ENCODE measurements at places on chromosomes 12 and 14.
A peak's percentile ranks its signal among the peaks of the same experiment; 100 is the strongest.

DNA sequence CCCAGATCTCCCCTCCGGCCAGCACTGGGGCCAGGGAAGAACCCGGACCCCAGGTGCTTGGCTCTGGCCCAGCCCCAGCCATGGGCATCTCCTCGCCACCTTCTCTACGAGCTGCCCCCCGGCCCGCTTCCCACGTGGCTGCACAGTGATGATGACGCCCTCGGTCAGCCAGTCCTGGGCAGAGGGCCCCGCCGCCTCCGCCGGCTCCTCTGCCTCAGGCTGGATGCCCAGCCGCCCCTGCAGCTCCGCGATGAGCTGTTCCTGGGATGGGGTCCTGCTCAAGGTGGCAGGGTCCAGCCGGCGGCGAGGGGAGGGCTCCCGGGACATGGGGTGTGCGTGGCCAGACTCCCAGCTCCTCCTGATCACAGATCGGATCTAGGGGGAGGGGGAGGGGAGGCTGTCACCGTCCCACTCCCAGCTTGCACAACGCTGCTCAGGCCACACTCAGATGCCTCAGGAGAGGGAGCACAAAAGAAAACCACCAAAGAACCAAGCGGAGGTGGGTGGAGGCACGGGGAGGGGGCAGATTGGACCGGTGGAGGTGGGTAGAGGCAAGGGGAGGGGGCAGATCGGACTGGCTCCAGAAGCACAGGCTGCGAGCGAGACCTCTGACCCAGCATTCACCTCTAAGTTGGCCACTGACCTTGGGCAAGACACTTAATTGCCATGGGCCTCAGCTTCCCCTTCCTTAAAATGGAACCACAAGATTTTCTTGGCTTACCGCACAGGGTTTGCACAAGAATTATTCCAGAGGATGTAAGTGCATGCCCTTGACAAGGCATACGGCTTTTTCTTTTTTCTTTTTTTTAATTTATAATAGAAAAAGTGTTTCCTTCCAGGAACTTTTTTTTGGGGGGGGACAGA, 16.1 kb upstream of the RPLP0 start:
- DNase-seq = no peak

DNA sequence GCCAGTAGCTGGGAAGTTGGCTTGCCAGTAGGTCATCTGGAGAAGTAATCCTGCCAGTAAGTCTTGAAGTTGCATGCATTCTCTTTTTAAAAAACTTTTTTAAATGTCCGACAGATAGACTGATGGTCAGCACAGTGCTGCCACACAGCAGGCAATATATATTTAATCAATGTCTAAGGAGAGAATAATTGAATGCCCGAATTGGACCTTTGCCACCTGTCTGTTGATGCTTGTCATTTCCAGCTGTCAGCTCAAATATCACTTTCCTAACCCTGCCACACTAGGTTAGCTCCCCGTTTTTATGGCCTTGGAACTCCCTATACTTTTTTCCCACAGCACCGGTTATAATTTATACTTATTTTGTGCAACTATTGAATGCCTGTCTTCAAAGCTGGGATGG, 2.1 kb upstream of the SLC15A4 start:
- no peak for DNase-seq

- no peak for DNase-seq
These were observed 893.3 kb upstream of the MDGA2 start for GRCh38 chr14:48568688-48569087.

- no peak for DNase-seq
These were observed 3.6 kb downstream of the COQ6 start for GRCh38 chr14:73953731-73954130.

- DNase-seq = peak; percentile 43
These were observed 188.7 kb downstream of the BCAT1 start for GRCh38 chr12:24760162-24760561.

GRCh38 chr12:107287436-107288413, 194.4 kb upstream of the CRY1 start:
- no peak for DNase-seq

- DNase-seq = no peak
These were observed 58.8 kb upstream of the AP4S1 start for GRCh38 chr14:30966415-30967363.

DNA sequence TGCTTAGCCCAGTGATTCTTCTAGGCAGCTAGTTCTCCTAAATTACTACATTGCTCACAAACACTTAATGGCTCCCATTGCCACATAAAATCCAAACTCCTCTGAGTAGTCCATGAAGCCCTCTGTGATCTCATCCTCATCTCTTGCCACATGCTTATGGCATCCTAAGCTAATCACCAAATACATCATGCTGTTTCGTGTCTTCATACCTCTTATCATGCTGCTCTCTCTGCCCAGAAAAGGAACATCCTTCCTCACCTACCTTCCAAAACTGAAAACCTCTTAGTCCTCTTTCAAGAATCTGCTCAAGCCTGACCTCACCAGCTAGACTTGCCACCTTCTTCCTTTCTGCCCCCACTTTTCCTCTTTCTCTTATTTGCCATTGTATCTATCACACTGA, 108.5 kb downstream of the DUSP6 start:
- DNase-seq = no peak

- DNase-seq = no peak
These were observed 365.7 kb downstream of the RPS29 start for GRCh38 chr14:49220492-49220891.

GRCh38 chr12:66832997-66833396, 154.1 kb upstream of the GRIP1 start:
- no peak for DNase-seq

- DNase-seq = no peak
These were observed 965.5 kb downstream of the TMEM121 start for GRCh38 chr14:106491851-106492250.

DNA sequence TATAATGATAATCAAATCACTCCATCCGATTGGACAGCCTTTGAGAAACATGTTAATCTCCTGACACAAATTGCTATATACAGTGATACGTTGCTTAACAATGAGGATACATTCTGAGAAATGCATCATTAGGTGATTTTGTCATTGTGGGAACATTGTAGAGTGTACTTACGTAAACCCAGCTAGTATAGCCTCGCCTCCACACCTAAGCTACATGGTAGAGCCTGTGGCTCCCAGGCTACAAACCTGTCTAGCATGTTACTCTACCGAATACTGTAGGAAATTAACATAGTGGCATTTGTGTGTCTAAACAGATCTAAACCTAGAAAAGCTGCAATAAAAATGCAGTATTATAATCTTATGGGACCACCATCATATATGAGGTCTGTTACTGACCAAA, 128.6 kb upstream of the PWP1 start:
- no peak for DNase-seq
